Stimulated activated memory B cell treated with anti-CD40 and anti-IgM and Interleukin-4, amounts not matched to agents 10 μg/mL and 1 μg/mL and 100 μg/mL, for 72 hours (primary cell): ENCODE measurements at places on chromosomes 2 and 18.

DNA sequence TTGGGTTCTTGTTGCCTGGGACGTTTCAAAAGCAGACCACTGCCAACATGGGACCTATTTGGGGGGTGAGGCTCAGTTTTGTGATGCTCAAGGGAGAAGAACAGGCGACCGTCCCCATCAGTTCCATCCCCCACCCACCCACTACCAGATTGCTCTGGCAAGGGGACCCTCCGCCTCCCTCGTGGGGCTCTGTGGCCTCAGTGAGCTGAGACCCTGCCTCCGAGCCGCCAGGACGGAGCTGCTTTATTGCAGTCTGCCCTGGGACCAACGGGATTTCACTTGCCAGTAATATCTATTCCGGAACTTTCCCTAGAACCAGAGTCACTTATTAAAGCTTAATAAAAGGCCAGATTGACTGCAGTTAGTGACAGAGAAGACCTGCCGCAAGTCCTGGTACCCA lies 146.3 kb downstream of the KLHL29 start:
- no peak for ATAC-seq

DNA sequence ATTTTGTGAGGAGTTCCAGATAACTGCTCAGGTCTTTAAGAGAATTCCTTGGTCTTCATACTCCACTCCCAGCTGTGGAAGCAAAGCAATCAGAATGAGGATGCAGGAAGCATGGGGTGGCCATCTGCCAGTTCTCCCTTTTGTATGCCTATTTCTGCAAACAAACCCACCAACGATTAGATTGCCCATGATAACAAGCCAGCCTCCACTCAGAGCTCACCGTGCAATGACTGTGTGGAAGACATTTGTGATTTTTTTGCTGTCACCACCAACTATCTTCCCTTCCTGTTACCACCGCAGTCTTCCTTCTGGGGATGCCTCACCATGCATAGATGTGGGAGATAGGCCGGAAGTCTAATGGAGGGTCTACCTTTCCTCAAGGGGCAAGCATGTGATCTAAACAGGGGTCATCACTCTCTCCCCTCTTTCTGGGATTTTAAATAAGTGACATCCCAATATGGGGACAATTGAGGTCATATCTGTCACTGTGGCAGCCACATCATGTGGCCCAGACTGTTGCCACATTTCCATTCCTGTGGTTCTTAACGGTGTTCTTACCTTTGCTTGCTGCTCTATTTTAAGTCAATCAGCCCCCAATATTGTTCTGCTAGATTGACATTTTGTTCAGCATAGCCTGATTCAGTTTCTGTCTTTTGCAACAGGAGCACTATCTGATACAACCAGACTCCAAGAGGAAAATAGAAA lies 4.4 kb downstream of the AFF3 start:
- ATAC-seq: no peak

DNA sequence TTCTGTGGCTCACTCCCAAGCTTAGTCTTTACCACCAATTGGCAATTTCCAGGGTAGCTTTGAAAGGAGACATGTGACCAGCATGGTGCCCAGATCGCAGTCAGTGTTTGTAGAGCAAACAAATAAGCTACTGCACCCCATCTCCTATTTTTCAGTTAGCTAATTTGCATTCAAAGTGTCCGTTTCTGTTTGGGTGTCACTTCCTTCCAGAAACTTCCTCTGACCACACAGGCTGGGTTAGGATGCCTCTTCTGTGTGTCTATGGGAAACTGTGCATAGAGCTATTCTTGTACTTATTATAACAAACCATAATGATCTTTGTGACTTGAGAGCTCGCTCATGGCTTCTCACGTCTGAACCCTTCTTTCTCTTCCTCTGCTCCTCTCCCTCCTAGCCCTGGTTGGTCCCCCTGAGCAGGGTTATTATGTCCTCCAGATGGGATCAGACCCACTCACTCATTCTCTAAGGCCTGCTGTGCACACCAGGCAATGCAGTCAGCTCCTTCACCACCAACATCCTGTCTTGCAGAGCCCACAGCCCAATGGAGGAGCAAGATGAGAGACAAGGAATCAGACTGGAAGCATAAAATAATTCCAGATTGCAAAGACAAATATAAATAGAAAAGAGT lies 101.2 kb upstream of the ALK start:
- ATAC-seq: no peak

DNA sequence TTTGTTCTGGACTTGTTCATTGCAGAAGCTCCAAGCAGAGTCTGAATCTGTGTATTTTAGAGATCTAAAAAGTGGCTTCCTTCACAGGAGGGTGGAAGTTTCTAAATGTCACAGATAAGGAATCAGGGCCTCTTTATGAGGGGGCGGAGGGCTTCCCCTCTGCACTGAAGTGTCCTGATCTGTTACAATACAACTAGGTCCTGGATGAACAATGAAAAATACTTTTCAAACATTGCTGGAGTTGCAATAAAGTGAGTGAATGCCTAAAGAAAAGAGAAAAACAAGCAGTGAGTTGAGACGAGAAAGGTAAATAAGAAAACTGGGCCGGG lies 179.3 kb upstream of the HDAC4 start:
- no peak for ATAC-seq

DNA sequence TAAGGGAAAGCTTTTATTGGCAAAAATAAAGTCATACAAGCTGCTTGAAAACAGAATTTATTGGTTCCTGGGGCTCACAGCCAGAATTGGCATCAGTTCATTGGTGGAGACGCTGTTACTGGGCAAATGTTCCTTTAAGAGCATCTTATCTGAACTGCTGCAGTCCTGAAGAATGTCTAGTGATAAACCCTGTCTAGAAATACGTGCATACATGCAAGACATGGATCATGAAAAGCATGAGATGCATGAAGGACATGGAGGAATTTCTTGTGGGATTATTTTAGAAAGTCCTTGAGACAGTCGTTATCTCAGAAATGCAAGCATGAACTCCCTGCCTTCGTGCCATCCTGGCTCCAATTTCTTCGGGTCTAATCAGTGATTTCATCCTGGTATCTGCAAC lies 32.5 kb upstream of the FHOD3 start:
- no peak for ATAC-seq

DNA sequence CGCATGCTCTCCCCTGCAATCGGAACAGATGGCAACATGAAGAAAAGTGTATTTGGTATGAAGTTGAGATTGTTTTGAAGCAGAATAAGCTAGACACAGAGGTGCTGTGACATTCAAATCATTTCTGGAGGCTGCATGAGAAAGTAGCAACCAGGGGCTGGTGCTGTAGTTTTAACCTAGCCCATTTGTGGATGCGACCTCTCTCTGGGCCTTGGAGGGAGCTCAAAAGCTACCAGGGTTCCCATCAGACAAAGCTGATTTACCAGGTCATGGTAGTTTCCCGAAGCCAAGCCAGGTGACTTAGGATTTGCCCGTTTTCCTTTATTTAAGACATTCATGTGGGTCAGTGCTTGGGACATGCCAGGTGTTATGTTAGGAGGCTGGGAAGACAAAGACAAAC lies 77.5 kb downstream of the CIB4 start:
- no peak for ATAC-seq

DNA sequence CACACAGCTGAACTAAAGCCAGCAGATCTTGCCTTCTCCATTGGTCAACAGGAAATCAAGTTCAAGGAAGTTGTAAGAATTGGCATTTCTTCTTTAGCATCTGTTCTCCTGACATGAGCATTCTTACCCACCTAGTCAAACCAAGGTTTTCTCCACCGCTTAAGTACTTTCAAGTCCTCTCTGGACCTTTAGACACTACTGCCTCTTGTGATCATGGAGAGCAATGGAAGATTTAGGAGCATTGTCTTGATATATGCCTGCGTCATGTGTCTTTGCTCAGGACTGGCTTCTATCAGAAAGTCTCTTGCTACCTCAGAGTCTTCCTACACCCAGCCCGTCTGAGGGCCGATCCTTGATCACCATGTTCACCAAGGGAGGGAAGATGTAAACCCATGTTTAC lies 262.2 kb downstream of the PHLPP1 start:
- ATAC-seq: no peak

DNA sequence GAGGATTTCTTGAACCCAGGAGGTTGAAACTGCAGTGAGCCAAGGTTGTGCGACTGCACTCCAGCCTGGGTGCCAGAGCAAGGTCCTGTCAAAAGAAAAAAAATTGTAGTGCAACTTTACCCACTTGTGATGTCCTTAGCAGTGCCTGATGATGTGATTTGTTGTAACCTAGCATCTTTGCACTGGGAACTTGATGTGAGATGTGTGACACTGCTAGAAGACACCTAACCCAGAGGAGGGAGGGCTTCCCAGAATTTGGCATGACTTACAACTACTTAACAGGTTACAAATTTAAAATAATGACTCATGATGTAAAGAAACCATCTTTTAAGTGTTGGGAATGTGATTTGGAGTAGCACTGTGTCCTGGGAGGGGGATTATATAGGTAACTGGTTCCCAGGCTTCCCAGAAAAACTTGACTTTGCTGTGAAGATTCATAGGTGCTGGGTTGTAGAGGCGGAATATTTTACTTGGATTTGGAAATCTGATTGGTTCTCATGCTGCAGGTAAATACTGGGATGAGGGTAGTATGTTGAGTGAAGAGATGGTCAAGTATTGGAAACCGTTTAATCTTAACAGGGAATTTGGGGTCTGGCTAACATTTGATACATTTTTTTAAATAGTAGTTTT lies 3.7 kb downstream of the EEF1B2 start:
- ATAC-seq: no peak

GRCh38 chr2:233199870-233200269 lies 51.6 kb upstream of the ATG16L1 start:
- peak; percentile 68 for ATAC-seq

GRCh38 chr2:198968545-198968944 lies 489.2 kb downstream of the SATB2 start:
- no peak for ATAC-seq

- ATAC-seq: no peak
These were observed 5.7 kb upstream of the CHN1 start for GRCh38 chr2:175010848-175011254.

GRCh38 chr2:103805746-103806145 lies 1043.9 kb downstream of the TMEM182 start:
- no peak for ATAC-seq

GRCh38 chr2:239789711-239790110 lies 235.4 kb downstream of the NDUFA10 start:
- no peak for ATAC-seq

DNA sequence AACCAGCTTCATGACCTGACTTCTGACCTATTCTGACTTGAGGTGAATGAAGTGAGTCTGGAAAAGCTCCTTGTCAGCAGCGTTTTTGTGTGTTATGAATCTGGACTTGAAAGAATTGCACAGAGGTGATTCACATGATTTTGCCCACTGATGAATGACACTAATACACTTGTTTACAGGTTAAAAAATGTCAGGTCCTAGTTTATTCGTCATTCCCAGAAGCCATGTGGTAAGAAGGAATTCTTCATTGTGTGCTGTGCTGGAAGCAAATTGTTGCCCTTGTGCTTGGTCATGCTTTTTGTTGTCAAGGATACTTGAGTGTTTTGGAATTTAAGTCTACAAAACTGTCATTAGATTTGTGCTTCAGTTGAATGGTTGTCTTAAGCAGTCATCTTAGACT lies 15.5 kb downstream of the SEC11C start:
- ATAC-seq: no peak

DNA sequence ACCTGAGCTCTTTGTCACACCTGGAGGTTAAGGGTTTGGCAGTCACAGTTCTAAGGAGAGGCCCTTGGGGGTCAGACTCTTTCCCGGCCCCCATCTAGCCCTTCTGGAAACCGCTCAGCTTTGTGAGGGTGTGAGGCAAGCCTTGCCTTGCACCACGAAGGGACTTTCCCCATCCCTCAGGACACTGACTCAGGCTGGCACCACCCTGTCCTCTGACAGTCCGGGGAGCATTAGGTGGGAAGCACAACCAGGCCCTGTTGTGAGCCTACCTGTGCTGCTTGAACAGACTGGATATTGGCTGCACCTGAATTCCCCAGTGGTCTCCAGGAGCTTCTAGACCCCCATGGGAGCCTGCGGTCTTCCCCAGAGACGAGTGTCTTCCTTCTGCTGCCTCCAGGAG lies 47.0 kb upstream of the GBX2 start:
- no peak for ATAC-seq

DNA sequence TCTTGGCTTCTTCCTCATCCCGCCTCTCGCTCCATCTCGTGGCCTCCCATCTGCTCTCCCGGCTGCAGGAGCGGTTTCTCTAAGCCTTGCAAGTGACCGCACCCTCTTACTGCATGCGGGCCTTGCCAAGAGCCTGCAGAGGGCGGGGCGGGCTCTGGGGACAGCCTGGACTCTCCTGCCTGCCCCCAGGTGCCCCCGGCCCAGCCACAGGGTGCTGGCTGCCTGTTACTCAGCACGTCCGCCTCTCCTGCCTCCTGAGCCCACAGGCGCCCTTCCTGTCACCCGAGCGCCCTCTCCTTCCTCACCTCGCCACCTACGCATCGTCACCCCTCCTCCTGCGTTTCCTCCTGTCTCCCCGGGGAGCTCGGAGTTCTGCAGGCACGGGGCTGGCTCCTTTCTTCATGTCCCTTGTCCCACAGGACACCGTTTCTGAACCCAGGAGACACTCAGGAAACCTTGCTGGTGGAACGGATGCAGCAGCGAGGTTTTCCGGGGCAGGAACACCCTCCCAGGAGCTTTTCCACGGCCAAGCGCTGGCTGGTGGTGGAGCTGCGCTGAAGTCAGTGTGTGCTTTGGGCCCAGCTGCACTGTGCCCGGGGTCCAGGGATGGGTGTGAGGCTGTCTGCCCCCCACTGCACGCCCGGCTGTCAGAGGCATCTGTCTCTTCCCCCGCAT lies 28.5 kb downstream of the HPCAL1 start:
- peak; percentile 21 for ATAC-seq

- ATAC-seq: no peak
These were observed 1.8 kb upstream of the NPAS2 start for GRCh38 chr2:100818003-100818605.

DNA sequence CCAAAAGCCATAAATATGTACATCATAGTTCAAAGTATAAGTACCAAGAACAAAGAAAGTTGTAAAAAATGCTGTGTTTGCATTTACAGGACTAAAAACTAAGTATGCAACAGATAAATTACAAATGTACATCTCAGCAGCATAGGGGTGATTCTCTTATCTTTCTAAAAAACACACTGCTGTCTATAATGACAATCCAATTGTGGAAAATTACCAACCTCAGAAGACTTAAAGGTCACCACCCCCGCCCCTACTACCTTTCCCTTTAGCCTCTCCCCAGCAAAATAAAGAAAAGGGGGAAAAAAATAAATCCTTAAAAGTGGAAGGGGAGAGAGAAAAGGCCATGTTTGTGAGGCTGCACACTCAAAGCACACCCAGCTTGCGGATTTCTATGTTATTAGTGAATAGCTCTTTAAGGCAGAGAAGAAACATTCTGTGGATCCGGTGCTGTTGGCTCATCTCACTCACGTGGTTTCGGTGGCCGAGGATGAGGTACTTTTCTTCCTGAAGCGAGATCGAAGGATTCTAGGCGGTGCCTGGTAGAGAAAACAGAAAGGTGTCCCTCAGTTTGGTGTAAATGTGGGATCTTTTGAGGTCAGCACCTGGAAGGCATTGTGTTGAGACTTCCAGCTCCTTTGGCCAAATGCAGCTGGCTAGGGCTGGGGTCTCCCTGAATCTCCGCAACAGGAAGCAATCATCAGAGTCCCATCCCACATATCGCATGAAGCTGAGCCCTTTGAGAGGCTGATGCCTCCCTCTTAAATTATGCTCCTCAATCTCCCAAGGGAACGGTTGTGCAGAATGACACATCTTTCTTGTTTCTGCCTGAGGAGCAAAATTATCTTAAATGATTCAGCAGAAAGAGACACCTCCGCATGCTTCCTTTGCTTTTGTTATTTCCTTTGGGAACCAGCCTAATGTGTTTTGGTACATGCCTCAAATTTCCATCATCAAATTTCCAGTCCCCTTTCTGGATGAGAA lies 17.6 kb downstream of the MRPL35 start:
- ATAC-seq: no peak

- ATAC-seq: no peak
These were observed 133.8 kb upstream of the RNF152 start for GRCh38 chr18:62026586-62026985.
